ENCODE measurements at places on chromosomes 16 and 17.

- DNase-seq = no peak
Measured at GRCh38 chr17:77153472-77153871, 12.7 kb downstream of the SEC14L1 start.

DNA sequence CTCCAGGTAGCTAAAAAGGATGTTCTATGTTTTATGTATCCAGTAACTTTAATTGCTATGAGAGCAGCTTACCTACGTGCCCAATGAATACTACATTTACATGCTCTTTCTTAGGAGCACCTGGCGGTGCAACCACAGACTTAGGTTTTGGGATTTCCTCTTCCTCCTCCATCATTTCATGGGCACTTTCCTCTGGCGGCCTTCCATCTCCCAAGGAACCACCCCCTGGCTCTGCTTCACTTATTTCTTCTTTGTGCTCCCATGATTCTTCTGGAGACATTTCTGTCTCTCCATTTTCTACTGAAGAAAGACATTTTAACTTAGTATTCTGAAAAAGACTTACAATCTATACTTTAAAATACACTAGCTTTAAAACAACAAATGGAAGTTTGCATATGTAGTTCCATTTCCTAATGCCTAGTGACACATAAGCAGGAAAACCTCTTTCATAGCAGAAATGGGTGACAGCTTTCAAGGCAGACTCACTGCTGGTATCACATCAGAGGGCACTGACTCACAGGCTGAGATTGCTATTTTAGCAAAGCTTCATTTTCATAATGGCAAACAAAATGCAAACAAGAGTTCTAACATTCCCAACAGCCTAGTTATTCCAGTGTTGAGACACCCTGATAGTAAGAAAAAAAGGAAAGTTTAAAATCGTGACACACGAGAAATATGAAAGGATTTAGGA is 19.1 kb downstream of the GSPT1 start:
- DNase-seq = no peak

DNA sequence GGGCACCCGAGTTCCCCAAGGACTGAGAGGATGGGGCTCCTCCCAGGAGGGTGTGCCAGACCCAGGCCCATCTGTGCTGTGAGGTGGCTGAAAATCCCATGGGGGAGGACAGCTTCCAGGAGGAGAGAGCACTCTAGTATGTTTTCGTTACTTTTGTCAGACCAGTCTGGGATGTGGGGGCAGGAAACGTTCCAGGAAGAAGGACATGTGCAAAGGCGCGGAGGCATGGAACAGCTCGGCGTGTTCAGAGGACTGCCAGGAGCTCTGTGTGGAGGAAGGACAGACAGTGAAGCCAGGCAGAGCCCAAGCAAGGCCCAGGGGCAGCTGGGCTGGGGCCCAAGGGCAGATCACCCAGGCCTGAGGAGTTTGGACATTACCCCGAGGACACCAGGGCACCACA is 7.0 kb downstream of the CA4 start:
- no peak for DNase-seq

GRCh38 chr17:50133769-50134099 is 3.8 kb upstream of the SAMD14 start:
- DNase-seq = no peak

DNA sequence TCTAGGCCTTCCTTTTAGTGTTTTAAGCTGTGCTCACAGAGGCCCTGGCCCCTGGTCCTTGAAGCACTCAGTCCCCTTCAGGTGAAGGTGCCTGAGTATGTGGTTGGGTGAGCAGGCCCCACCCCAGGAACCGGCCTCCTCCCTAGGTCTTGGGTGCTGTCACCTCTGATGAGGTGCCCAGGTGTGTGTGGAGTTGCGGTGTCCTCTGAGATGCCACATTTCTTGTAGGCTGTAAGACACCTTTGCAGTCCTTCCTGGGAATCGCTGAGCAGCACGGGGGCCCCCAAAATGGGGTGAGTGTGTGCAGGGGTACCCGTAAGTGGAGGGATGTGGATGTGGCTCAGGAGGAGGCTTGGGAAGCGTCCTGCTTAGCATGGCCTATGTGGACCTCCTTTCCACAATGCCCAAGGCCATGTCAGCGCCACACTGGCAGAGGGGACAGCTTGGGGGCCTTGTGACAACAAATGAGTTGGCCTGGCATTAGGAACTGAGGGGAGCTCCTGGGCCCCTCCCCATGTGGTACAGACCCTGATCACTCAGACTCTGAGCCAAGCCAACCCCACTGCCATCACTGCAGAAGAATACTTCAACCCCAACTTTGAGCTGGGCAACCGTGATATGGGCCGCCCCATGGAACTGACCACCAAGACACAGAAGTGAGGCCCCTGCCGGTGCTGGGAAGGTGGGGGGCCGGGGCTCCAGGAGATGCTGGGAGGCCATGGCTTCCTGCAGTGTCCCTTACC is 11.2 kb downstream of the CORO6 start:
- no peak for DNase-seq

DNA sequence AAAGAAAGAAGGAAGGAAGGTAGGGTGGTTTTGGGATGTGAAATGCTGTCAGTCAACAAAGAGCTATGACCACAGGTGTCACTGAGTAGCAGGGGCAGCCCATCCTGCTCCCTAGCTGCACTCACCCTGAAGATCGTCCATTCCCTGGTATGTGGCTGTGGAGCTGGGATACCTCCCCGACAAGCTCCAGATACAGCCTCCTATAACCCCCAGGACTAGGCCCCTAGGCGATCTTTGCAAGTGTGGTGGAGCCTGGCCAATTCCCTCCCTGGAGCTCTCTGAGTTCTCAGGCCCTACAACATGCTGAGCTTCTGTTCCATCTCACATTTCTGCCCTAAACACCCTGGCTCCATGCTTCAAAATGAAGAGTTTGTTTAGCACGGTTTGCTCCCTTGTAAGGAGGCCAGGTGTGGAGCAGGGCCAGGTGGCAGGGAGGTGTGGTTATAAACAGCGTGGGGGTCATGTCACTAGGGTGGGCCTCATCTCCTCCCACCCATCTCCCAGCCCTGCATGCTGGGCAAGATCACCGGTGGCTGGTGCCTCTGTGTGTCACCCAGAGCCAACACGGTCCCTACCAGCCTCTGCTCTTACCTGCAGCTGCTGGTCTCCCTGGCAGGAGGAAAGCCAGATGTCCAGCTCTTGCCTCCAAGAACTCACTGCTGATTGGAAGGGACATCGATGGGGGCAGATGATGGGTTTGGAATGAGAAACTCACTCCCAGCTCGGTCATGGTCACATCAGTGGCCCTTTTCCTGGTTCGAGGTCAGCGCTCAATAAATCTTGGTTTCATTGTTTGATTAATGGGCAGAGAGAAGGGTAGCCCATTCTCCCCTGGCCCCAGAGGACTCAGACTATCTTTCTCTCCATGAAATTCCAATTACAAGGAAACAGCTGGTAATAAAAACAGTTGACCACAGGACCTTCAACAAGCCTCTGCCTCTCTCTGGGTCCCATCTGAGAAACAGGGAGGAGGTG is 511.0 kb upstream of the CDH5 start:
- no peak for DNase-seq

GRCh38 chr17:48587276-48588073 is 2.6 kb downstream of the HOXB3 start:
- DNase-seq = no peak

DNA sequence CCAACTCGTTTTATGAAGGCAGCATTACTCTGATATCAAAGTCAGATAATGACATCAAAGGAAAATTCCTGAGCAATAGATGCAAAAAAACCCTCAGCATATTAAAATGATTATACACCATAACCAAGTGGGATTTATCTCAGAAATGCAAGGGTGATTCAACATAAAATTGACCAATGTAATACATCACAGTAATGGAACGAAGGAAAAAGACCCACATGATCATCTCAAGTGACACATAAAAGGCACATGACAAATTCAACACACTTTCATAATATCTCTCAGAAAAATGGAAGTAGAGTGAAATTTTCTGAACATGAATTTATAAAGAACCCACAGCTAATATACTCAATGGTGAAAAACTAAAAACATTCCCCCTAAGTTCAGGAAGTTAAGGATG is 118.8 kb downstream of the ITFG1 start:
- DNase-seq = no peak

GRCh38 chr16:65917466-65917865 is 449.0 kb upstream of the CDH5 start:
- no peak for DNase-seq

DNA sequence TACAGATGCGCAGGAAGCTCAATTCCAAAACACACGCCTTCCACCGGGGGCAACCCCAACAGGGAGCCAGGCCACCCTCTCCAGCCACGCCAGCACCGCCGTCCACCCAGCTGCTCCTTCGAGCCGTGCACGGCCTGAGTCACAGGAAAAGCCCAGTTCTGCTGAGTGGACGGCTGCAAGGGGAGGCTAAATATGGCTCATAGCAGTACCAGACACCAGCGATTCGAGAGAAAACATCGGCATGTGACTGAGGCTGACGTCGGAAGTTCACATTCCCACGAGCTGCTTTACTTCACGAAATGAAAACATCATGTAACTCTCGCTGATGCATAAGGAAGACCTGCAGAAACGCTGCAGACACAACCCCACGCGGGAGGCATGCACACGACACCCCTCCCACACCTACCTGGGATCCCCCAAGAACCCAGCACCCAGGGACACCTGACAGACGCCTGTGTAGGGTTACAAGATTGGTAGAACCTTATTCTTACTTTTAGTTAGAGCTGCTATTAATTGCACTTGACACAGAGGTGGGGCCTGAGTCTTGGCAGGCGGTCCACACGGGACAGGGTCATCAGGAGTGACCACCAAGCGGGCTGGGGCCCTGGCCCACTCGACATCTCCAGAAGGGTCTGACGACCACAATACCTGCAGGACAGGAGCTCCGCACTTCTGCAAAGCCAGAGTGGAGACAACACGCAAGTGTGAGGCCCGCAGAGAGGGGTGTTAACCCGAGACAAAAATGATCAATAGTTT is 116.8 kb downstream of the ANKRD11 start:
- no peak for DNase-seq

DNA sequence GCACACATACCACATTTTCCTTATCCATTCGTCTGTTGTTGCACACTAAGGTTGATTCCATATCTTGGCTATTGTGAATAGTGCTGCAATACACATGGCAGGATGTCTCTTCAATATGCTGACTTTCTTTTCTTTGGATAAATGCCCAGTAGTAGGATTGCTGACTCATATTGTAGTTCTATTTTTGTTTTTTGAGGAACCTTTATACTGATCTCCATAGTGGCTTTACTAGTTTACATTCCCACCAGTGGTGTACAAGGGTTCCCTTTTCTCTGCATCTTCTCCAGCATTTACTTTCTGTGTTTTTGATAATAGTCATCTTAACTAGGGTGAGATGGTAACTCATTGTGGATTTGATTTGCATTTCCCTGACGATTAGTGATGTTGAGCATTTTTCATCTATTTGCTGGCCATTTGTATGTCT is 118.1 kb downstream of the STXBP4 start:
- no peak for DNase-seq

DNA sequence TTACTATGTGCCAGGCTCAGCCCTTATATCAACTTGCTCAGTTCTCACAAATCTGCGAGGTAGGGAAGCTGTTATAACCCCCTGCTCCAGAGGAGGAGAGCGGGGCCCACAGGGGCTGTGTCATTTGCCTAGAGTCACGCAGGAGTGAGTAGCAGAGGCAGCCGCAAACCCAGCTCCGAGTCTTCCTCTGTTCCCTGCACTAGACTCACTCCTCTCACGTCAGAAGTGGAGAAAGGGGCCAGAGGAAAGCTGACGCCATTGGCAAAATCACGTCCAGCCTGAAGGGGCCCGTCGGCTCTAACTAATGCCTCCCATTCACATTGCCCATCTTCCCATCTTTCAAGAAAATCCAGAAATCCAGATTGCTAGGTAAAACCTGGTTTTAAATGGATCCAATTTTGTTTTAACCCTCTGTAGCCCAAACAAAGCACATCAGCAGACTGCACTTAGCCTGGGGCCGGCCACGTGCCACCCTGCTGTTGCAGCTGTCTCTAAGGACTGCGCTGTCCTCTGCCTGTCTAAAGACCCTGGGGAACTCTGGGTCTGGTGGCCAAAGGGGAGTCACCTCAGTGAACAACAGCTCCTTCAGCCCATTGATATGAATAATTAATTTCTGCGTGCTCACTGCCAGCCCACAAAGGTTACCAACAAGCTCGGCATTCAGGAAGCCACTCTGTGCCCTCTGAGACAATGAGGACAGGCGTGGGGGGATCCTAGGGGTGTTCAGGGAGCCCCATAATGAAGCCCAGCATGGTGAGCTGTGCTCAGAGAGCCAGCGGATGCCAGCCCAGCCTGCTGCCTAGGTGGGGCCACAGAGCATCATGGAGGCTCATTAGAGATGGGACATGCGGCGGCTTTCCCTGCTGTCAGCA is 36.7 kb upstream of the ABR start:
- DNase-seq = no peak

DNA sequence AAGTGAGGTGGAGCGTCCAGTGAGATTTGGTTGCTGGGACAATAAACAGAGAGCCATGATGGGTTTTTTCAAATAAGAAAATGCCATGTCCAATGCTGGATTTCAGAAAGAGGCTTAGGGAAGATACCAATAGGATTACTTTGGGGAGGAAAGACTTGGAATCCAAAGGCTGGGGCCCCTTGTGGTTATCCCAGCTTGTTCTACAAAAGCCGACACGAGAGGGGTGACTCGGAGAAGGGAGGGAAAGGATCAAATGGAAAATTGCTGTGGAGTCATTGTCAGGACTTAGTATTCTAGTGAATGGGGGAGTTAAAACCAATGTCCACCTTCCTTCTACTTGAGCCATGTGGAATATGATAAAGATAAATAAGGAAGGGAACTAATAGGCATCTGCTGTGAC is 305.5 kb downstream of the SOX9 start:
- no peak for DNase-seq

GRCh38 chr16:48276102-48276501 is 28.8 kb upstream of the ABCC11 start:
- DNase-seq = no peak

DNA sequence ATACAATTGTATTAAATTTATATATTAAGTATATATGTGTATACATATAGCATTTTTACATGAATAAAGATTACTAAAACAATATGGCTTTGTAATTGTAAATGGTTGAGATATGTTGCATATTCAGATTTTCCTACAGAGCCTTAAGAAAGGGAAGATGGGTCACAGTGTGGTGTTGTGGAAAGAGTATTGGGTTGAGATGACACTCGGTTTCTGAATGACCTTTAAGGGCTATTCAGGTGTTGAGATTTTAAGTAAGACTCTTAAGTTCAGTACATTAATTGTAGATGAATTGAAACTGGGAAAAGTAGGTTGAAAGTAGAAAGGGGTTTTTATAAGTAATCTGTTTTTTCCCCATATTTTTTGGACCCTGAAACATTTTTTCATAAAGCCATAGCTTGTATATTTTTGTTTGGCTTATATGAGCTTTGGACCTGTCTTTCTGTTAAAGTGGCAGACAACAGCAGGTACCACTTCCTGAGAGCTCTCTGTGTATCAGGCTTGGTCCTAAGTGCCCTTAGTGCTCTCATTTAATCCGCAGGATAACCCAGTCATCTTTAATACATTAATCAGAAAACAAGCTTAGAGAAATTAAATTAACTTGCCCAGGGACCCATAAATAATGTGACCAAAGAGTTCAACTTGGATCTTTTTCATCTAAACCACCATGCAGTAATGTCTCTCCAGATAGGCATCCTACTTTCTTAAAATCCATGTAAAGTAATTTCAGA is 48.5 kb upstream of the MRC2 start:
- DNase-seq = no peak

All from activated T-cell treated with anti-CD3 and anti-CD28 coated beads, Interleukin-2, amount 50 U/mL, for 48 hours (primary cell).